ENCODE measurements at places on chromosomes 3 and 15. TPM values are rescaled to one million over a fixed set of nuclear protein-coding genes. Genes with fewer than 3 reads are reported as not detected.

MYRIP gene
- total RNA-seq, result not detected

ZNF445 gene
- total RNA-seq, result 6.1 TPM

RARRES1 gene
- total RNA-seq, result 14.0 TPM

TPM1 gene
- total RNA-seq, result 926 TPM

UACA gene
- 382 TPM for total RNA-seq

TF gene
- 0.44 TPM for total RNA-seq

DUOX1 gene
- total RNA-seq, result under 0.01 TPM

SLC28A2 gene
- total RNA-seq, result not detected

NANOGP8 gene
- total RNA-seq, result not detected
